Activated CD8-positive, alpha-beta memory T cell treated with anti-CD3 and anti-CD28 coated beads for 4 hours (primary cell): ENCODE measurements at places on chromosomes 11 and 22.

DNA sequence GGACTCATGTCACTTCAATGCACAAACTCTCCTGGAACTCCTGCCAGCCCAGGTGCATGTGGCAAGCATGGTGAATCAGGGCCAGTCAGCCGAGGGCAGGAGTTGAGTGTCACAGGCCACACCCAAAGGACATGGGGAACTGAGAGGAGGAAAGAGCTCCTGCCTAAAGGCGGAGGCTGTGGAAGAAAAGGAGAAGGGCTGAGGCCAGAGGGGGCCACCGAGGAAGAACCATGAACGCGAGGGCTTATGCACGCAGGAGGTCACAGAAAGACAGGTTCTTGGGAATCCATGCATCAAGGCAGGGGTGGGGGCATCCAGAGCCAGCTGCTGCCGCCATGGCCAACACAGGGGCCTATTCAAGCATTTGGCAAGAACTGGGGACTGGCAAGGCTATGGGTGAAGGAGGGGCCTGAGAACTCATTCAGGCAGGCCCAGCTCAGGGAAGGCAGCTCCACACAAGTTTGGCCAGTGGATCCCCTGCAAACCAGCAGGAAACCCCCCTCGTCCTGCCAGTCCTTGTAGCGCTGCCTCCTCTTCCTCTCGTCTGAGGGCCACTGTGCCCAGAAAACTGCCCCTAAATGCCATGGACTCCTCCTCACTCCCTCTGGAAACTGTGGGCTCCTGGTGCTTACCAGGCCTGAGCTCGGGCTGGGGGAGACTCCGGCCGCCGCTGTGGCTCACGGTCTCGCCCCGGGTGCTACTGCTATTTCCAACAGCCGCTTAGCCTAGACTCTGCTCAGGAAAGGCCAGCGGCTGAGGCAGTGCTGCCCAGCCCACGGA, 15.4 kb downstream of the PPM1F start:
- DNase-seq = no peak

- DNase-seq = no peak
Measured at GRCh38 chr11:74133436-74133835, 37.4 kb downstream of the C2CD3 start.

GRCh38 chr11:73142128-73142377, at the start of gene FCHSD2:
Gene FCHSD2, minus strand, starts transcription at chr11:73142318. Its CDS starts 441 bp downstream, at chr11:73141877.
- DNase-seq = no peak

DNA sequence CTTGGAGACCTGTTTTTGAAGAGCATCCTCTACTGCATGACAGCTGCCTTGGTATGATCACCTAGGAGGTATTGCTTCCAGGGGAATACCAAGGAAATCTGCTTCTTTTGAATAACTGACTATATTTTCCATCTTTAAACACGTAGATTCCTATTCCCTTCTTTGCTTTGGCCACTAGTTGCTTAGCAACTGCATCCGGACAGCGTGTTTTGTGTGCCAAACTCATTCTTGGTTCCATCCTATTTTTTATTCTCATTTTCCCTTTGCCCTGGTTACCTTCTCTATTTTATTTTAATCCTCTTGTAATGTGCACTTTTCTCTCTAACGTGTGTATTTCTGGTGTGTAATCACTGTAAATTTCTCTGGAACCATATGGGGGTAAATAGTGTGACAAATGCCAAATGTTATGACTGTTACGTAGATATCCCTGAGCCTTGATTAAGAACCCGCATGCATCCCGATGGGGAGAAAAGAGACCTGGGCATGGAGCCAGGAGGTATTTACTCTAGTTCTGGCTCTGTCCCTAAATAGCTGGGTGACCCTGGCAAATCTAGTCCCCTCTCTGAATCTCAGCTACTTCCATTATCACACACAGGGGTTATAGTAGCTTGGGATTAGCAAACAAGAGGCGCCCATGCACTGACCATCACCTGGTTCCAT, 241.7 kb downstream of the MIAT start:
- no peak for DNase-seq

DNA sequence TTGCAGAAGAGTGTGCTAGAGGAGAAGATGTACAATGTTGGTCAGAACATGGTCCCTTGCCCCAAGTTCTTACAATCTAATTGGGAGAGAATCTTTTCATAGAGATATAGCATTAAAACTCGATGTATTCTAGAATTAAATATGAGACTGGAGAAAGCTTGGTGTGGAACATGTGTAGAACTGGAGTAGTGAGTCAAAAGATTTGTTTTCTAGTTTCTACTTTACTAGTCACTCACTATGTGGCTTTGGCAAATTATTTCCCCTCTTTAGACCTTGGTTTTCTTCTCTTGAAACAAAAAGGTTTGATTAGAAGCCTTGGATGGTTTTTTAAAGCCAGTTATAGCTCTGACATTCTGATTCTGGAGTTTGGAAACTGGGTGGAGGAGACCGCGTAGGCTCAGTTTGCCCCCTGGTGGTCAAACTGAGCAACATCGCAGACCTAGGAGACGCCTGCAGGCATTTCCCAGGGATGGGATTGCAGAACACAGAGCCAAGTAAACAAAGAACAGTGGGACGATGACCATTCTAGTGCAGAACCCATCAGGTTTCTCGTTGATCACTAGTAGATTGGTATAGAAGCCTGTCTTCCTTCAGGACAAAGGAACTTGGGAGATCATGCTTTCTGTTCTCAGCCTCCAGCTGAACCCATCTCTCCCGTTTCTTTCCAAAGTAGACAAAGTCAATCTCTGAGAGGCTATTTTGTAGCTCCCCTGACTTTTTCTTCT, 8.5 kb upstream of the CHRDL2 start:
- DNase-seq = no peak

DNA sequence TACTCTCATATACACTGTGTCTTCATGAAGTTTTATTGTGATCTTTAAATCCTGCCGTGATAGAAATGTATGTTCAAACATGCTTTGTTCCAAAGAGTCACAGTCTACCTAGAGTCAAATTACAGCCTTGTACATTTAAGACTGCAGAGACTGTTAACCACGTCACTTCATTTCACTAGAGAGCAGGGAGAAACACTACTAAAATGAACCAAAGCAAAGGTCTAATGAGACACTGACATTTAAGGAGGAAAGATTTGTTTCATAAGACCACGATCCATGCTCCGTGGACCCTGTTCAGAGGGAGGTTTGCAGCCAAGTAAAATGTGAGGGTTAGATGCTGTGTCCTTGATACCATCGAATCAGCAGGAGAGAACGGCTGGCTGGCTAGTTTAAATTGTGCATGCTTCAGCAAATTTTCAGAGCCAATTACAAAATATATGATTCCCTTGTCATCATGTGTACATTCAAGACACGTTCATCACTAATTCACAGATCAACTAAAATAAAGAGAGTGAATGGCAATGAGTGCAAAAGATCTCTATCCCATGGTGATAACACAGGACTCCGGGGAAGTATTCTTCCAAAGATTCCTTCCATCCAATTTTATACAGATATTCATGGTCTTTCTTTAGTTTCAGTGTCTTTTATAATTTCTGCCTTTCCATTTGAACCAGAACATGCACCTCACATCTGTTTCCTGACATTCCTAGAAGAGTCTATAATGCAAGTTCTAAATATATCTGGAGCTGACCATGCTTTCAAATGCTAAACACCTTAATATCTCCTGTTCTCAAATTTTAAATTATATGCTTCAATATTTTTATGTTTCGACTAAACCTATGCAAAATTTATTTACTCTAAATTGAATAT, 960.9 kb upstream of the FAT3 start:
- no peak for DNase-seq

DNA sequence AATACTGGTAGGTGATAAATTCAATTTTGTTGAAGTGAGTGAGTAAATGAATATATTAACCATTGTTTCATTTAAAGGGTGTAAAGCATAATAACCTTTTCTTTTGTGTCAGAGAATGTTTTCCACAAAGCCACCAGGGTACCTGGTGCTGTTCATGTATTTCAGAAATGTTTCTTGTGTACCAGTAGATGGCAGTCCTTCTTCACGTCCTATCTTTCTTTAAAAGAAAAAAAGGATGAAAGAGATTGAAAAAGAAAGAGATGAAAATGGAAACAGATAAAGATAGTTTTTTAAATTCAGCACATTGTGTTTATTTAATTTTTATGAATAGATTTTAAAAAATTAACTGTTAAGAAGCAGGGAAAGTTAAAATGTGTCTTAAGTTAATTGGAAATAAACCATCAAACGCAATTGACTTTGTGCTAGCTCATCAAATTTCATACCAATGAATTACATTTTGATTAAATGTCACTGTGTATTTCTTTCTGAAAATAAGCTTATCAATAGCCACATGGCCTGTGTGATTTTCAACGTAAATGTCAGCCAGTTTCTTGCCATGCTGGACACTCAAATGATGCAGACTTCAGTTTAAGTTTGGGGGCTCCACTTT, 65.5 kb upstream of the CHORDC1 start:
- no peak for DNase-seq

- peak; percentile 13 for DNase-seq
Measured at GRCh38 chr11:911031-911889, 650 bp upstream of the CHID1 start.

GRCh38 chr11:75849894-75850293, 34.9 kb downstream of the UVRAG start:
- no peak for DNase-seq

- DNase-seq = no peak
Measured at GRCh38 chr11:119789766-119790407, 60.9 kb upstream of the NECTIN1 start.

- no peak for DNase-seq
Measured at GRCh38 chr11:76119032-76119431, 87.3 kb downstream of the WNT11 start.

DNA sequence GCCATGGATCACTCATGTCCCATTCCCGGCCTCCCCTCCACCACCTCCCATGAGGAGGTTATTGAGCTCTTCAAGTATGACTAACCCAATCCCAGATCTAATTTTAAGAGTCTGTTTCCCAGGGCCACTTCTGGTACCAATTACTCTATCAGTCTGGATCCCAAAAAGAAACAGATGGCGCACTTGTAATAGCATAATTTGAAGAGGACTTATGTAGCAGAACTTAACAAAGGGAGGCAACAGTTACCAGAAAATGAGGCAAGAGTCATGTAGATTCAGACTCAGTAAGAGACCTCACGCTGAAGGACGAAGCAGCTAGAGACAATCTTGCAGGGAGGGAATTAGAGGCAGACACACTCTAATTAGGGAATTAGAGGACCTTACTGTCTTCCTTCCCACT, 46.9 kb downstream of the DDX6 start:
- no peak for DNase-seq

- DNase-seq = no peak
Measured at GRCh38 chr11:113372309-113372708, 15.3 kb upstream of the ANKK1 start.

GRCh38 chr22:43901976-43902643, 10.3 kb upstream of the PNPLA5 start:
- DNase-seq = no peak

DNA sequence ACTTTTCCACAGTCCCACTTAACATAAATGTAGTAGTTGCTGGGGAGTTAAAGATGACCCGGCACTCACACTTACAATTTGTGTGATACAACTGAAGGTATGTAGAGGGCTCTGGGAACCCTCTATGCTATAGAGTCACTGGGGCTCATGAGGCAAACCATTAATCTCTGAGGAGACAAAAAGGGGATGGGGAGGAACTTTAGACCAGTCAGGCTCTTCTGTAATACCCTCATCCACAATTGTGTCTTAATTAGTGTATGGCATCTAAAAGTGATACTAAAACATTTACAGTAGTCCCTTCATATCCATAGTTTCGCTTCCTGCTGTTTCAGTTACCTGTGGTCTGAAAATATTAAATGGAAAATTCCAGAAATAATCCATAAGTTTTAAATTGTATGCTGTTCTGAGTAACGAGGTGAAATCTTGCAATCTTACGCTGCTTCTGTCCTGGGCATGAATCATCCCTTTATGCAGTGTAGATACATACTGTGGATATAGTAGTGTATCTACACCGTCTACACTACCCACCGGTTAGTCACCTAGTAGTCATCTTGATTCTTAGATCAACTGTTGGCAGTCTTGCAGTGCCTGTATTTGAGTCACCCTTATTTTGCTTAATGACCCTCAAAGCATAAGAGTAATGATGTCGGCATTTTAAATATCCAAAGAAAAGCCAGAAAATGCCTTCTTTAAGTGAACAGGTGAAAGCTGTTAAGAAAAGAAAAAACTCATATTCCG, 12.2 kb downstream of the CBL start:
- no peak for DNase-seq

DNA sequence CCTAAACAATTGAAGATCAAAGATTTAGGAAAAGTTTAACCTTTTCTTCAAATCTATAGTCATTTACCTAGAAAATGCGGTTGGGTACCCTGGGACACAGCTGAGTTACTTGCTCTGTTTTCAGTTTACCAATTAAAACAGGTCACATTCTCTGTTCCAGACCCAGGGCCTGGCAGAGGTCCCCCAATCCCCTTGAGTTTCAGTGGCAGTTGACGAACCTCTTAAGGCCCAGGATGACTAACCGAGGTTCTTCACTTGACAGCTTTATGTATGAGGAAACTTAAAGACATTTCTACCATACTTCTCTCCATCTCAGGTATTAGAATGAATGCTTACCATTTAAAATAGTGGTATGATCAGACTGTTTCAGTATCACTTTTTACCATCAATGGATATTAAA, 16.3 kb downstream of the LDHAL6A start:
- DNase-seq = no peak

DNA sequence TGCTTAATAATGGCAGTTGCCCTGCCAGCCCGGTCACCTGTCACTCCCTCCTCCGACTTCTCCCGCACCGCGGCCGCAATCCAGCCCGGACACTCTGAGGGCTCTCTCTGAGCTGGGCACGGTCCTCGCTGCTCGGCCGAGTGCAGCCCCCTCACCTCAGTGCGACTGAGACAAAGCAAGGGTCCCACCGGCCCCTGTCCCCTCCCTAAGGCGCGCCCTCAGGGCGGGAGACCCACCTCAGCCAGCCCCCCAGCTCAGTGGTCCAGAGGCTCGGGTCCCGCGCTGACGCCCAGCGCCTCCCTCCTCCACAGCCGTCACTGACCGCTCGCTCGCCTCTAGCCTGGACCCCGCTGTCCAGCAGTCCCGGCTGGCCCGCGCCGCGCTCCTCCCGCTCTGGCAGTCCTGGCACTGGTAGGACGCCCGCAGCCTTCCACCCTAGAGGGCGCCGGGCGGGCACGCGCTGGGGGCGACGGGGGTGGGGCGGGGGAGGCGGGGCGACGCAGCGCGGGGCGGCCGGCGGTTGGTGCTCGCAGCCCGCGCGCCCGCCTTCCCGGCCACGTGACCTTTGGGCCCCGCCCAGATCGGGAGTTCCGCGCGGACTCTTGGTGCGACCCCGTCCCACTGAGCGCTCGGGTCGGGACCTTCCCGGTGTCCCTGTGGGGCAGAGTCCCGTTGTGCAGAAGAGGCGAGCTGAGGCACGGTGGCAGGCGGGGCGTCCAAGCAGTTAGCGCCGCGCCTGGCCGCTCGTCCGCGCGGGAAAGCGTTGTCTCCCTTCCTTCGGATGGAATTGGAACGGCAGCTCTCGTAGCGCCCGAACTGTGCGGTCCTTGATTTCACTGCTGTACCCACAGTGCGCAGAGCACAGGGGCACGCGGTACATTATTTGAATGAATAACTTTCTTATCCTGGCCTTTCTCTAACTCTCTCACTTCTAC, 7.8 kb upstream of the L3MBTL2 start:
- peak; percentile 63 for DNase-seq
